Stimulated activated CD4-positive, alpha-beta T cell treated with anti-CD3 and anti-CD28 coated beads, Interleukin-12 subunit alpha, Interleukin-12 subunit beta, amount 100 ng/mL, for 4 hours (primary cell): ENCODE measurements at places on chromosomes 4 and X.
A peak's percentile ranks its signal among the peaks of the same experiment; 100 is the strongest.

GRCh38 chr4:42151568-42152506 lies 618 bp downstream of the BEND4 start:
- DNase-seq = peak; percentile 25

GRCh38 chr4:8434251-8435073 lies 6.1 kb downstream of the ACOX3 start:
- no peak for DNase-seq

DNA sequence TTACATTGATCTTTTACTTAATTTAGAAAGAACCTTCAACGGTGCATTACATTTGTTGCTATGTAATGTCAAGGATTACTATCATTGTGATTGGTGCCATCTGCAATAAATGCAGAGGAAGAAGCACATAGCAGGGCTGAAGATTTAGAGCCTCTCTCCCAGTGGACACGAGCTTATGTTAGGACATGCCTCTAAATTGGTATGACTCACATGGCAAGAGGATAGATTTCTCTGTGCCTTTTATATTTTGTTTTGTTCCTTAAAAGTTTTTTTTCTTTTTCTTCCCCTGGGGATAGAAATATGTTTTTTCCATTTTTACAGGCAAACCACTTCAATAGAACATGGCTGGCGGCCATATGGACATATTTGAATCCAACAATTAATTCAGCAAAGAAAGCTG lies 205.0 kb upstream of the HAND2 start:
- DNase-seq = no peak

DNA sequence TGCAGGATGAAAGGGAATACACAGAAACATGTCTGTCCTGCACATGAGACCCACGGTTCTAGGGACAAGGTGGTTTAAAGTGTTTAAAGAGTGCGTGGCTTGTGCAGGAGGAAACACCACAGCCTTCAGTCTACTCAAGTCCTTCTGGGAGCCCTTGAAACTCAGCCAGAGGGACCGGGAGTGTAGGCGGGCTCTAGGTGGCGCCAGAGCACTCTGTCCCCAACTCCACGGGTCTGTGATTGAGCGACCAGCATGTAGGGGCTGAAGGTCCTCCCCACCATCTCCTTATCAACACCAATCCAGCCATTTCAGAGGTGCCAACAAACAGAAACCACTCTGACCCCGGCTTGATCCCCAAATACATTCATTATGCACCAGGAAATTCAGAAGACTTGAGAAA lies 82.0 kb upstream of the CLDN34 start:
- DNase-seq = peak; percentile 36

GRCh38 chr4:64774626-64775025 lies 365.4 kb upstream of the TECRL start:
- DNase-seq = no peak

DNA sequence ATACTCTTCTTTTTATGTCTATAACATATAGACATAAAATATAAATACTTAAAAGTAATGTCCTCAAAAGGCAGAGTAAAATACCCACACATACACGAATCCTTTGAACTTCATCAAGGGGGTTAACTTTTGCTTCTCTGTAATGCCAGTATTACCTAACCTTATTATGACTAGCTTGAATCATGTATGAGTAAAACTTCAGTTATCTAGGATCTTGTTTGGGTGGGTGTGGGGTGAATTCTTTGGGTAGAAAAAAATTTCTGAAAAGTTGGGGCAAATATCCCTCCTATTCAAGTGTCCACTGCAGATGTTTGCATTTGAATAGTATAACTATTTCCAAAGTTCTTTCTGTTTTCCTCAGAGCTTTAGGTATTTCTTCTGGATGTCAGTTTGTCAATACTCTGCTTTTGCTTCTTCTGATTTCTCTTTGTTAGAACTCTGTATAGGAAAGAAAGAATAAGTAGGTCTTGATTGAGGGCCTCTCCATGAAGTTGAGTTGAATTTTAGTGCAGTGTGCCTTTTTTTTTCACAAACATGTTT lies 173.8 kb downstream of the ADGRL3 start:
- no peak for DNase-seq

DNA sequence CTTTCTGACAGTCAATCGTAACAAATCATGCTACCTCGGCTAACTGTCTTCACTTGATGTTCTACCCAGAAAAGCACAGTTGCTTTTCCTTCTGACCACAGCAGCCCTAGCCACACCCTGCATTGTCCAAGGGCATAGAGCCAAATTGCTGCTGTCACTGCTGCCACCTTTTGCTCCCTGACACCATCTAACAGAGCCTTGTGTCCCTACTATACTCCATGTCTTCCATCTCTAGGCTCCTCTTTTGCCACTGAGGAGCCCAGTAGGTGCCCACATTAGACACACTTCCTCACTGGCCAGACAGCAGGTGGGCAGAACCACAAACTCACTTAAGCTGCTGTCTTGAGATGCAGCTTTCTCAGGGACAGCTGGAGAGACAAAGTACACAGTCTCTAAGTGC lies 91.4 kb downstream of the ANXA3 start:
- DNase-seq = no peak

GRCh38 chr4:181877329-181877848 lies 365.8 kb upstream of the TENM3 start:
- no peak for DNase-seq
